Spleen (tissue), 13 donors: ENCODE measurements at places on chromosomes 12 and 14. TPM values are rescaled to one million over a fixed set of nuclear protein-coding genes. Genes with fewer than 3 reads are reported as not detected.

Gene FITM1
- 8.3 TPM for polyA plus RNA-seq

Gene CCDC177
- polyA plus RNA-seq: not detected

GRCh38 chr12:106226884-106227640 lies 20.8 kb downstream of the CKAP4 start:
- peak; percentile 76 for DNase-seq

GRCh38 chr12:32471591-32472001 lies 72.2 kb downstream of the FGD4 start:
- DNase-seq: no peak

- DNase-seq: peak; percentile 68
These were observed 10.0 kb downstream of the VRTN start for GRCh38 chr14:74358176-74358829.

GRCh38 chr14:102826751-102827675 lies 49.8 kb downstream of the TRAF3 start:
- no peak for DNase-seq

DNA sequence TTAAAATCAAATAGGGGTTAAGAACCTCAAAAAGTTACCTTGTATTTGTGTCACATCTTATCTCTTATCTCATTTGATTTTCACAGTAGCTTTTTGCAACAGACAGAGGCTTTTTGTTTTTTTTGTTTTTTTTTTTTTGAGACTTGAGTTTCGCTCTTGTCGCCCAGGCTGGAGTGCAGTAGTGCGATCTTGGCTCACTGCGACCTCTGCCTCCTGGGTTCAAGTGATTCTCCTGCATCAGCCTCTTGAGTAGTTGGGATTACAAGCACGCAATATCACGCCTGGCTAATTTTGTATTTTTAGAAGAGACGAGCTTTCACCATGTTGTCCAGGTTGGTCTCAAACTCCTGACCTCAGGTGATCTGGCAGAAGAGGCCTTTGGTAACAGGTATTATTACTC lies 25.7 kb downstream of the RDH12 start:
- DNase-seq: no peak

DNA sequence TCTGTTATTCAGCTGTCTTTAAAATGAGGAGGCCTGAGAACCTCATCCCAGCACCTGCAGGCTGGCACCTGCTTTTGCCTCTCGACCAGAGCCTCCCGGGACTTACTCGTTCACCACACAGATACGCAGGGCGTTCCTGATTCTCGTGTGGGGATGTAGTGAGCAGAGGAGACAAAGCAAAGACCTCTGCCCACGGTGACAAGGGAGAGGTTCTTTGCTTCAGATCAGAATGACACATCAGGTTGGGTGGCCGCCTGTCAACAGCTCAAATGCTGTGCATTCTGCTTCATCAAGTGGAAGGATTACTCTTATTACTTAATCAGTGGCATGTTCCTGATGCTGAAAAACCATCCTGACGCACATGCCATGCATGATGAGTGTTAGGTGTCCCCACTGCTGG lies 24.4 kb downstream of the DEGS2 start:
- DNase-seq: no peak
